CMK (cell line): ENCODE measurements at places on chromosomes 6 and 20.

GRCh38 chr6:7411328-7411727 lies 21.7 kb downstream of the RIOK1 start:
- DNase-seq: no peak

DNA sequence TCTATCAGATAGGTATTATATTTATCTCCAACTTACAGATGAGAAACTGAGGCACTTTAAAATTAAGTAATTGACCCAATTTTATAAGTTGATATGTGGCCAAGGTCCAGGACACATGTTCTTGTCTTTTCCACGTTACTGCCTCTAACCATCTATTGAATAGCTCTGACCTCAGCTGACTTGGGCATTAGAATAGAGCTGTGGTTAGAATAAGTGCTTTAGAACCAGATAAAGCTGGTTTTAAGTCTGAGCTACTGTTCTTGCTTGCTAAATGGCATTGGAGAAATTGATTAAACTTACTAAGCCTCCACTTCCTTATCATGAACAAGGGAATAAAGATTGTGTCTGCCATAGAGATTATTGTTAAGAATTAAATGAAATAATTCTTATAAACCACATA lies 147.8 kb upstream of the DTNBP1 start:
- DNase-seq: no peak

- DNase-seq: no peak
These were observed 295.6 kb downstream of the MAFB start for GRCh38 chr20:40393197-40394079.

GRCh38 chr6:170174124-170174770 lies 116.6 kb downstream of the DLL1 start:
- no peak for DNase-seq

GRCh38 chr6:113680301-113680700 lies 176.8 kb upstream of the MARCKS start:
- no peak for DNase-seq

- no peak for DNase-seq
These were observed 15.5 kb upstream of the GSTA3 start for GRCh38 chr6:52925042-52925441.

DNA sequence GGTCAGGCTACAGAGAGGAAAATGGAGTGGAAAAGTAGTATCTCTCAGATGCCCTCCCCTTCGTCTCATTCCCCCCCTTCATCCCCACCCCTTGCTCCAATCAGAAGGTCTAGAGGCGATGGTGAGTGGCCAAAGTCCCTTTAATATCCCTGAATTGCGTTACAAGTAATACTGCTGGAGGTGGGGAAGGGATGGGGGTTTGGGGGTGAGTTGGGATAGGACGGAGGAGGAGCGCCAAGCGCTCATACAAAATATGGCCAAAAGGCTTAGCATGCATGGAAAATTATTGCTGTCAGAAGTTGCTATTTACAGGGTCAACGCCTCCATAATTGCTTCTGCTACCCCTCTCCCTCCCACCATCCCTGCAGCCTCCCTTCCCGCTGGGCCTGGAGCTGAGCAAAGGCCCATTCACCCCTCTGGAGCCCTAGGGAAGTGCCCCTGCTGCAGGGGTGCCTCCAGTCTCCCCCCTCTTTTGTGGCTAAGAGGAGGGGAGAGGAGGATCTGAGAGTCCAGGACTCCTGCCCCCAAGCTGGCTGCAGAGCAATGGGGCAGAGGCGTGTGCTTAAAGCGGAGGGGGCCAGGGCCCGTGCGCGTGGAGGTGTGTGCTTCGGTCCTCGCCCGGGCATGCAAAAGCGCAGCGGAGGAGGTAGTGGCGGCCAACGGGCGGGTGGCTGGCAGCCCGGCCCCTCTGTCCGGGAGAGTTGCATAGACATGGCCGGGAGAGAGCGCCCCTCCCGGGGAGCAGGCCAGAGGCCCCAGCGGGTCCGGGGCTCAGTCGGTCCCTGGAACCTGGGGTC lies 8.7 kb upstream of the SRXN1 start:
- no peak for DNase-seq

GRCh38 chr6:27128311-27129094 lies 119.0 kb upstream of the PRSS16 start:
- no peak for DNase-seq

GRCh38 chr20:41621421-41621820 lies 3.2 kb upstream of the CHD6 start:
- no peak for DNase-seq

DNA sequence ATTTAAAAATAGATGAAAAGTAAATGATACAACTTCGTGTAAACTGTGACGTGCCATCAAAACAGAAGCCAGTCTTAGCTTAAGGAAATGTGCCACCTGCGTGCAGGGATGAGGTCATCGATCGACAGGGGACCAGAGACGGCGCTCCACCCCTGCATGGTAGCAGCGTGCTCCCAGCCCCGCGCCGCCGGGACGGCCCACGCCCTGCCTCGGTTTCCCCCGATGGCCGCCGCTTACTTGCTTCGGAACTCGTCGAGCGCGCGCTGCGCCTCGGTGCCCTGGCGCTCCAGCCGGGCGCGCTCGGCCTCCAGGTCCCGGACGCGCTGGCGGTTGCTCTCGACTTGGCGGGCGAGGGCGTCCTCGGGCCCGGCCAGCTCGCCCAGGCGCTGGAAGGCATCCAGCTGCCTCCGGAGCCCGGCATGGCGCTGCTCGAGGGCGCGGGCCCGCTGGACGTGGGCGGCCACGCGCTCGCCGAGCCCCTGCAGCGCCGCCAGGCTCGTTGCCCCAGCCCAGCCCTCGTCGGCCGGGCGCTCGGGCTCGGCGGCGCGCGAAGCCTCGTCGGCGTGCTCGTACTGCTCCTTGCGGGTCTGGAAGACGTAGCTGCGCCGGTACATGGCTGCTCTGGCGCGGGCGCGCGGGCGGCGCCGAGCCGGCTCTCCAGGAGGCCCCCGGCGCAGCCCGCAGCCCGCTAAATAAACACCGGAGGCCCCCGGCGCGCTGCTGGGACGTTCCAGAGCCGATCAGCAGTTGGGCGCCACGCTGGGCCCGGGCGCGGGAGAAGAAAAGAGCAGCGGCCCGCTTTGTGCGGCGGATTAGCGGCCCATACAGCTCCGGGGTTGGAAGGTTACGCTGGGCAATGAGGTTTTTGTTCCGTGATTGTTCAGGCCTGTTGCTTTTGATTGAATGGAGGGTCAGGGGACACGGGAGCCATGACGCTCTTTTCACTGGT lies at the start of gene BFSP1:
TSS of gene BFSP1 (minus strand) at position 664 of the 949 bp plus-strand sequence. CDS start at position 614, 50 bp downstream.
- no peak for DNase-seq

DNA sequence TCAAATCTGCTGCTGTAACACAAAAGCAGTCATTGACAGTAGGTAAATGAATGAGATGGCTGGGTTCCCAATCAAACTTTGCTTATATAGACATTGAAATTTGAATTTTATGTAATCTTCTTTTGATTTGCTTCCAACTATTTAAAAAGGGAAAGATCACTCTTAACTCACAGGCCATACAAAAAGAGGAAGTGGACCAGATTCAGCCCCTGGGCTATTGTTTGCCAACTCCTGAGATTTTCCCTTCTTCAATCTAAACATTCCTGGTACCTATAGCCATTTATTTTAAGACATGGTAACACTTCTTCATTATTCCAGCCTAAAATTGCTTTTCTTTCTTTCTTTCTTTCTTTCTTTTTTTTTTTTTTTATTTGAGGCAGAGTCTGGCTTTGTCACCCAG lies 260.6 kb downstream of the TFAP2A start:
- no peak for DNase-seq

GRCh38 chr6:124857746-124858145 lies 104.5 kb upstream of the RNF217 start:
- DNase-seq: no peak

GRCh38 chr6:137056121-137056880 lies 11.5 kb upstream of the IL20RA start:
- no peak for DNase-seq

DNA sequence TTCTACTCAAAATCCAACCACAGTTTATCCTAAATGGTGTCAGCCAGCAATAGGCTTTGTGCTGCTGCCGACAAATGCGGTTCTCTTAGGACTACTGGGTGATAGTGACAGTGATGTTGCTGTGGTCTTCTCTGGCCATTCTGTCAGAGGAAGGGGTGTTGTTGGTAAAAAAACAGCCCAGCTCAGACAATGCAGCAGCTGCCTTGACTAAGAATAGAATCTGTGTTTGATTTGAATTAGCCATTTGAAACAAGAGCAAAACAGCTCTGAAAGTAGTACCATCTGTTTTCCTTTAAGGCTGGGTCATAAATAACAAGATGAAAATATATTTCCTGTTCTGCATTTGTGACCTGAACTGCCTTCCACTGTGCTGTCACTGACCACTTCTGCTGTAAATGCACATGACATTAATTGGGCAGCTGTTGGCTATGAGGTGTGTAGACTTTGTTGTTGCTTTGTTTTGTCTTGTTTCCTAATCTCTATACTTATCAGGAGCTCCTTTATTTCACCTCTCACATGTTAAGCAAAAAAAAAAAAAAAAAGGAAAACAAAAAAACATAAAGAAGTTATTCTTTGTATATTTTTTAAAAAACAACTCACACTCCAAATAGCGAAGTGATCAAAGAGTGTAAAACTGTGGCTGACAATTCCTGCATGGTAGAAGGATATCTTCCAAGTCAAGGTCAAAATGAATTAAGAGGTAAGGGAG lies 497.8 kb upstream of the ARID1B start:
- no peak for DNase-seq

GRCh38 chr6:128121610-128122009 lies 220.8 kb upstream of the THEMIS start:
- DNase-seq: no peak

DNA sequence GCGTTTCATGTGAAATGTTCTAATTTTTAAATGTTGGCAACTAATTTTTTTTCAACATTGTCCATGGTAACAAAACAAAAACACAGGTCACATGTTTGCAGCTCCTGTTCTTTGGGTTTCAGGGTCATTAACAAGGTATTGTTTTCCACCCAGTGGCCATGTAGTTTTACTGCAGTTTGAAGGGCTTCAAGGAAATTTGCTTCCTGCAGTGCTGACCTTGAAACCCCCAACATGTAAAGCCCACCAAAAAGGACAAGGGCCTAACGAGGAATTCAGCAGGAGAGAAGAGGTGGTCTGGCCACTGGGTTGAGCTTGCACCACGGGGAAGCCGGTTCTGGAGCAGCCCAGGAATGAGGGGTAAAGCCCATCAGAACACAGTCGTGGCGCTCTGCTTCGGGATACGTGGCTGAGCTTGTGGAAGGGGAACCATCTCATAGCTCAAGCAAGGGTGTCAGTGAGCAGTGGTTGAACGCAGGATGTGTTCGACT lies 13.9 kb upstream of the KLHL31 start:
- no peak for DNase-seq

DNA sequence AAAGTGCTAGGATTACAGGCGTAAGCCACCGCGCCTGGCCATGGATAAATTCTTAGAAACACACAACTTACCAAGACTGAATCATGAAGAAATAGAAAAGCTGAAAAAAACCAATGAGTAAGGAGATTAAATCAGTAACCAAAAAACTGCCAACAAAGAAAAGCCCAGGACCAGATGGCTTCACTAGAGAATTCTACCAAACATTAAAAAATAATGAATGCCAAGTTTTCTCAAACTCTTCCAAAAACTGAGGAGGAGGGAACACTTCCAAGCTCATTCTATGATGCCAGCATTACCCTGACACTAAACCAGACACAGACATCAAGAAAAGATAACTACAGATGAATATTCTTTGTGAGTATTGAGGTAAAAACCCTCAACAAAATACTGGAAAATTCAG lies 44.3 kb downstream of the USP49 start:
- DNase-seq: no peak

DNA sequence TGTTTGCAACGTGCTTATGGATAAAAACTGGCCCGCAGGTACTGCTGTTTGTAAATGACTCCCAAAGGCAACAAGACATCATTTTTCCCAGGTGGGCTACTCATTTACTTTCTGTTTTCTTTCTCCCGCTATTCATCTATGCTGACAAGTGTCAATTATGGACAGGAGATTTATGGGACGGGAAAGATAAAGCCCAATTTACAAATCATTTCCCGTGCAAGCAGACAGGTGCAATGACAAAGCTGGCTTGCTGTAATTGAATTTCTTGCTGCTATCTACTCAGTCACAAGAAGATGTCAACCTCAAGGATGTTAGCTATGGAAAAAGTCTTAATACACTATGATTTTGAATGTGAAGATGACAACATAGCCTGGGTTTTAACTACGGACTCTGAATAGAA lies 125.5 kb downstream of the EPHA7 start:
- no peak for DNase-seq

- no peak for DNase-seq
These were observed 11.8 kb downstream of the SRC start for GRCh38 chr20:37357481-37358365.

DNA sequence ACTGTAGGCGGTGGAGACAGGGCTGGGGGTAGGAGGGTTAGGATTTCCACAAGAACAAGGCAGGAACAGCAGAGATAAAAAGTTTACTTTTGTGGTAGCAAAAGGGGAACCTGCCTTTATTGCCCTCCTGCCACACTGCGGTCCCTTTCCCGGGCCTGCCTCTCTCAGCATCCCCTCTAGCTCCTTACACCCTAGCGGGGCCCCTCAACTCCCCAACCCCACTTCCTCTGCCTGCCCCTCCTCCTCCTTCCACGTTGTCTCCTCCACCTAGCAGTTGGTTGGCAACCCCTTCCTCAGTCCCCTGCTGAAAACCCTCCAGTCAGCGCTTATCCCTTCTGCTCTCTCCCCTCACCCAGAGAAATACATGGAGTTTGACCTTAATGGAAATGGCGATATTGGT lies 714 bp downstream of the AIF1 start:
- DNase-seq: peak; percentile 87

DNA sequence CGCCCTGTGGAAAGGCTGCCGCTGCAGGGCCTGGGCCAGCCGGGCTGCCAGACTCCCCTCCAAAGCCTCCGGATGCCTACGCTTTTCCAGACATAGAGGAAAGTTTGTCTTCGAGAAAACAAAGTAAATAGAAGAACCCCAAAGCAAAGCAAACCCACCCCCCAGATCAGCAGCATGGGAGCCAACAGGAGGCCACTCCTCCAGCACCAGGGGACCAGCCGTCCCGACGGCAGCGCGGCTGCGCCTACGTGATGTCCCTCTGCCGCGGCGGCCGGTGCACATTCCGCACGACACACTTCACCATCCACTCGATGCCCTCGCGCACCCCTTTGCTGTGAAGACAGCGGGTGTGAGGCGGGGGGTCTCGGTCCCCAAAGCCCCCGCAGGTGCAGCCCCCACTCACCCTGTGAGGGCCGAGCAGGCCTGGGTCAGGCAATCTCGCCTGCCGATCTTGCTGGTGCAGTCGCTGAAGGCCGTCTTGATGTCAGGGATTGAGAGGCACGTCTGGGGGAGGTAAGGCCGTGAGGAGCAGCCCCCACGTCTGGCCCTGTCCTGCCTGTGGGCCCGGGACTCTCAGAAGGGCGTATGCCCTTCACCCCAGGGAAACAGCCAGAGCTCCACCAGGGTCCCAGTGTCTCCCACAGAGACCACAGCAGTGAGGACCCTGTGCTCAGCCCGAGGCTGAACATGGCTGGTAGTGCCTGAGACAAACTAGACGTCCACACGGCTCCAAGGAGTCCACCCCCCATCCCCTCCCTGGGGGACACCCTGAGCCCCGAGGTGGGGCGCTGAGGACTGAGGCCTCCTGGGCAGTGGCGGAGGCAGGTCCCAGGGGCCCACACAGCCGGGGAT lies 4.0 kb downstream of the TNFRSF6B start:
- DNase-seq: no peak

GRCh38 chr20:59569305-59569704 lies 35.0 kb upstream of the PHACTR3 start:
- DNase-seq: no peak
